ENCODE measurements at places on chromosomes 2 and 18.

GRCh38 chr2:182672466-182673165, 43.4 kb upstream of the DNAJC10 start:
- DNase-seq: peak; percentile 70

DNA sequence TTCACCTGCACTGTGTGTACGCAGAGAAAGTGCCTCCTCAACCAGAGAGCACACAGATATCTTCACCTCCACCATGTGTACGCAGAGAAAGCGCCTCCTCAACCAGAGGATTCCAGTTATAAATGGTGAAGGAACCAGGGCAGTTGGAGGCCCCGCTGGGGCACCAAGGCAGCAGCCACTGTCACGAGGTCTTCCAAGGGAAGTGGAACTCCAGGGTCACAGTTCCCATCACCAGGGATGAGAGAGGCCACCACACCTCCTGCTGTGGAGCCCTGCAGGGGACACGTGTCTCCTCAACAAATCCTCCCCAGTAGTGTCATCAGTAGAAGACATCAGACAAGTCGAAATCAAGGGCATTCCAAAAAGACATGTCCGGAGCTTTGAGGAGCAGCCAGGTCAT, 28.2 kb upstream of the NFATC1 start:
- no peak for DNase-seq

DNA sequence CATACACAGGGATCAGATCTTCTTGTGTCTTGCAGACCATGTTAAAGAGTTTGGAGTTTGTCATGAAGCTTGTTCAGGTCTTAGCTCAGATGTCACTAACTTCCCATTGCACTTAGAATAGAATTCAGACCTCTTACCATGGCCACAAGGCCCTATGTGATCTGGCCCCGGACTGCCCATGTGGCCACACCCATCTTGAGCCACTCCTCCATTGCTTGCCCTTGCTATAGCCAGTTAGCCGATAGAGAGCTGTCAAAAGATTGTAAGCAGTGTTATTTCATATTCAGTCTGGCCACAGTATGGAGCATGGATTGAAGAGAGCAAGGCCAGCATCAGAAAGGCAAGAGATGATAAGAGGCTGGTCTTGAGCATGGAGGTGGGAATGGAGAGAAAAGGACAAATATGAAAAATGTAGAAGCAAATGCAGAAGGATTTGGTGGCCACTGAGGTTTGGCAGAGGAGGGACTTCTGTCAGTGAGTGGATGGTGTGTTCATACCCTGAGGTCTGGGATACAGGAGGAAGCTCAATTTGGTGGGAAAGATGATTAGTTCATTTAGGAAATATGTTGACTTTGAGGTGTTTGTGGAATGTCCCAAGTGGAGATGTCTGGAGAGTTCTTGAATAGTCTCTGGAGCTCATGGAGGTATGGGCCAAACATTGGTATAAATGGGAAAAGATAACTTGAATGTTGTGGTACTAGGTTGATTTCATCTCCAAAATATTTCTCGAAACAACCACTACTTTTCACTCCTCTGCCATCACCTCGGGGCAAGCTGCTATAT, 10.6 kb downstream of the DGUOK start:
- DNase-seq: peak; percentile 58

DNA sequence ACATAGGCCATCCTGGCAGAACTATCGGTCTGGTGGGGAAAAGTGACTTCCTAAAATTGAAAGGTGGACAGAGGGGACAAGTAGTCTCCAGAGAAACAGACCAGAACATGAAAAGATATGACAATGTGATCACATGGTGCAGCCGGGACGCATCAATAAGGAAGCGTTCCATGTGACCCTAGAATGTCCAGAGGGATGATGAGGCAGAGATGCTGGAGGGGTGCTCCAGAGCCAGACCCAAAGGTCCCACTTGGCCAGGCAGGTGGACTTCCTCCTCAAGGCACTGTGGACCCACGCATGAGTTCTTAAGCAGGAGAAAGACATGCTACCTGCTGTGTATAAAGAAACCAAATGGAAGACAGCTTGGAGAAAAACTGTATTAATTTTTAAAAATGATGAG, 50.2 kb downstream of the CDH2 start:
- DNase-seq: no peak

DNA sequence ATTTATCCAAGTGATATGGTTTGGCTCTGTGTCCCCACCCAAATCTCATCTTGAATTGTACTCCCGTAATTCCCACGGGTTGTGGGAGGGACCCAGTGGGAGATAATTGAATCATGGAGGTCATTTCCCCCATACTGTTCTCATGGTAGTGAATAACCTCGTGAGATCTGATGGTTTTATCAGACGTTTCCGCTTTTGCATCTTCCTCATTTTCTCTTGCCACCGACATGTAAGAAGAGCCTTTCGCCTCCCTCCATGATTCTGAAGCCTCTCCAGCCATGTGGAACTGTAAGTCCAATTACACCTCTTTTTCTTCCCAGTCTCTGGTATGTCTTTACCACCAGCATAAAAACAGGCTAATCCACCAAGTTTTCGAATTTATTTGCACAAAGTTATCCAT, 20.3 kb upstream of the CHST10 start:
- DNase-seq: no peak

DNA sequence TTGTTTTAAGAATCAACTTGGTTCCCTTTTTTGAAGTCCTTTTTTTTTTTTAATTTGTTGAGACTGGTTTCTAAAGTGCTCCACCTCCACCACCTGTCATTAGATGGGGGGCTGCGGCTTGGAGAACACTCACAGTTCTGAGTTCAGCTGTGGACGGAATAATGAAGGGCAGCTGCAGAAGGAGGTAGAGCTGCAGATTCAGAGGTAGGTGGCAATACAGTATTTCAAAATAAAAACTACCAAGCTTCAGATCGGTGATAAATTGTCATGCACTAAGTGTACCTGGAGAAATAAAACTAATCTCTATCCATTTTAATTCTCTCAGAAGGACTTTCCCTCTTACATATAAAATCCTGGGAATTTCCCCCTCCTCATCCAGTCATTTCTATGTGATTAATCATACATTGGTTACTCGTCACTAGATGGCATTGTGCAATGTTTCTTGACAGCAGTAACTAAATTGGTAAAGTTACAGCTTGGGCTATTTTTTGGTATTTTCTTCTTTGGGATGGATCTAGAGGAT, 81.1 kb upstream of the SLC39A10 start:
- peak; percentile 90 for DNase-seq

DNA sequence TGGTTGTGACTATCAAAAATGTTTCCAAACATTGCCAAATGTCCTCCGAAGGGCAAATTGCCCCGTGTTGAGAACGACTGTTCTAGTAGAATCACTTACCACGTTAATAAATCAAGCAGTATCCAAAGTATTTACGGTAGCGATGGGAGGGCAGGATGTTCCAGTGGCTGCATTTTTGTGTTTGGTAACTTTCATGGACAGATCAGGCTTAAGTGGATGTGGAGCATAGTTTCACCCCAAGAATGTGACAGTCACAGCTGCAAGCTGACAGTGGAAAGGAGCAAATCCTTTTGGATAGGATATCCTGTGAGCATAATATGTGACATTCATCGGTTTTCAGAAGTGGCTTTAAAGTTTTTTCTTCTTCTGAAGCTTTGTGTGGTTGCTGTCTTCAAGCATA, 46.3 kb upstream of the DARS1 start:
- no peak for DNase-seq

- DNase-seq: no peak
Measured at GRCh38 chr2:10741139-10741538, 19.7 kb downstream of the ATP6V1C2 start.

DNA sequence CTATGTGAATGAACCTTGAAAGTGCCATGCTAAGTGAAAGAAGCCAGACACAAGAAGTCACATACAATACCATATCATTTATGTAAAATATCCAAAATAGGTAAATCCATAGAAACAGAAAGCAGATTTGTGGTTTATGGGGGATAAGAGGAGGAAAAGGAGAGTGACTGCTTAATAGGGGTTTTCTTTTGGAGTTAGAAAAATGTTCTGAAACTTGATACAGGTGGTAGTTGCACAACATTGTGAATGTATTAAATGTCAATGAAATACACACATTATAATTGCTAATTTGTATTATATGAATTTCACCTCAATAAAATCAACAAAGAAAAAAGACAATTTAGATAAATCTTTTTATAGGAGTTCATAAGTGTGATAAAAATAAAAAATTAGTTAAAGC, 37.1 kb downstream of the MEMO1 start:
- no peak for DNase-seq

DNA sequence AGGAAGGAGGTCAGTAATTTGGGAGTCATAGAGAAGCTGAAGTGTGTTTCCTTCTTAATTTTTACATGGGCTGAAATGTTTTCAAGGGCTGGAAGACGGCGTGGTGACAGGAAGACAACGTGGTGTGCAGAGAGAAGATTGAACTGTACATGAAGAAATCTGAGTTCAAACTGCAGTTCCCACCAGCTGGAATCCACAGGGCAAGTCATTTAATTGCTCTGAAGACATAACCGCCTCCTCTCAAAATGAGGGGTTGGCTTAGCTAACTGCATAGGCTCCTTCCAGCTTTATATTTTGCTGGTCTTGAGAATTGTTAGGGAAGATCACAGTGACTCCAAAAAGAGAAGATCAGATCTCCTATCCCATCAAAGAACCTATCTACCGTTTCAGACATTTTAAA, 103.9 kb downstream of the SLC8A1 start:
- no peak for DNase-seq

DNA sequence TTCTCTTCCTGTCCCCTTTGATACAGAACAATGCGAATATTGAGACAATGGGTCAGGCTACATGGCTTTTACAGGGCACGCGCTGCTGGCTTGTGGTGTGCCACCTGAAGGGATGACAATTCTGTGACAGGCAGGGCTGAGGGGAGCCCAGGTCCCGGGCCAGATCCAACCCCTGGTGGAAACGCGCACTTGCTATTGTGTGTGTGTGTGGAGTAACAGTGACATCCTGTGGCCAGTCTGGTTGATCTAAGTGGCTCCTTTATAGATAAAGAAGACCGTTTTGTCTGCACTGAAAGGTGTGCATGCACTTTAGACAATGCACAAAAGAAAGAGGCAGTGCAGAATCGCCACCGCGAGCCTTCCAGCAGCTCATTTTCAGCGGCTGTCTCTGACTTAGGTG, 273.6 kb downstream of the HRH4 start:
- DNase-seq: no peak

DNA sequence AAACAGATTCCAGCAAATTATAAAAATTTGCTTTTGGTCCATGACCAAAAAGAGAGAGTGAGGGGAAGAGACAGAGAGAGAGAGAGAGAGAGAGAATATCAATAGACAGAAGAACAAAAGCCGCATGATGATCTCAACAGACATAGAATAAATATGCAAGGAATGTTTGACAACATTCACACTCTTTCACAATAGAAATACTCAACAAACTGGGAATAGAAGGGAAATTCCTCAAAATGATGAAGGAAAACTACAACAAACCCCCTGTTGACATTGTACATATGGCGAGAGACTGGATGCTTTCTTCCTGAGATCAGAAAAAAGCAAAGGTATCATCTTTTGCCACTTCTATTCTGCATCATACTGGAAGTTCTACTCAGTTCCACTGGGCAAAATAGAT, 309.7 kb downstream of the RAD51AP2 start:
- peak; percentile 59 for DNase-seq

GRCh38 chr2:25617948-25618646, 55.3 kb downstream of the DTNB start:
- DNase-seq: peak; percentile 94

- DNase-seq: no peak
Measured at GRCh38 chr18:79615586-79615985, 64.0 kb upstream of the CTDP1 start.

DNA sequence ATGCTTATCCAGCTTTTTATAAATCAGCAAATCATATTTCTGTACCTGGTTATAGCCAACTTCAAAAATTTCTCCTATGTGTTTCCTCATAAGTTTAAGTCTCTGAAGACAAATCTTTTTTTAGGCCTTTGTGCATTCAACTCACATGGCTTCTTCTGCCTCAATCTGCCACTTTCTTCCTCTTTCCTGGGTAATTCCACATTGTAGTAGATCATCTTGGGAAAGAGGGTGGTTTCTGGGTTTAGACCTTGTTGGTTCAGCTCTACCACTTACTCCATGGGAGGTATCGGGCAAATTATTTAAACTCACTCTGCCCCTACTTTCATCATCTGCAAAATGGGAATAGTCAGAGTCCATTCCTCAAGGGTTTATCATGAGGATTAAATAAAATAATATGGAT, 707.0 kb upstream of the ZEB2 start:
- DNase-seq: no peak

DNA sequence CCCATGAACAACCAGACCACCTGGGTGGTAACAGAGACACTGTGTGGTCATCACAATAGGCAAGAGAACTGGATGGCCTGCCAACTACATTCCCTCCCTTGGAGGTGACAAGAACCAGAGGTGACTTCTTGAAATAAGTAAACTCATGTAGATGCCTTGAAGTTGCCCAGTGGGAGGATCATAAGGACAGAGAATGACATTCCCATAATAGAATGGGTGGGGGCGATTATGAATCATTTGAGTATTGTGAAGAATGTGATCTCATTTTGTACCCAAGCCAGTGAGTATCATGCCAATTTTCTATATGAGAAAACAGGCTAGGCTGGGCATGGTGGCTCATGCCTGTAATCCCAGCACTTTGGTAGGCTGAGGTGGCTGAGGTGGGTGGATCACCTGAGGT, 211.4 kb upstream of the GYPC start:
- DNase-seq: no peak

- no peak for DNase-seq
Measured at GRCh38 chr2:69465513-69466456, 28.6 kb upstream of the NFU1 start.

DNA sequence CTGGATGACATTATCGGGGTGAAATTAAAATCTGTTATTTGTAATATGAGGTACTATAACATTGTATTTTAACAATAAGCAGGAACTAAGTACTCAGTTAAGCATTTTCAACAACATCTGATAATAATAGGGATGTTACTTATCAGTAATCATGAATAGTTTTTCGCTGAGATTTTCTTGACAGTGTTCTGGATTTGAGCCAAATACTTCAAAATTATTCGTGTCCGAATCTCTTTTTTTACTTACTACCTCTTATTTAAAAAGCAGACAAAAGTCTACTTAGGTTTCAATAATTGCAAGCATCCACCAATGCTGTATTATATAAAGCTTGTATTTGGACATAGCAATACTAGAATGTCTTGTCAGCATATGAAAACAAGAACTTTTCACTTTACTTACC, 6.4 kb upstream of the ANKRD12 start:
- no peak for DNase-seq

- no peak for DNase-seq
Measured at GRCh38 chr18:12904012-12904516, 20.0 kb upstream of the PTPN2 start.

DNA sequence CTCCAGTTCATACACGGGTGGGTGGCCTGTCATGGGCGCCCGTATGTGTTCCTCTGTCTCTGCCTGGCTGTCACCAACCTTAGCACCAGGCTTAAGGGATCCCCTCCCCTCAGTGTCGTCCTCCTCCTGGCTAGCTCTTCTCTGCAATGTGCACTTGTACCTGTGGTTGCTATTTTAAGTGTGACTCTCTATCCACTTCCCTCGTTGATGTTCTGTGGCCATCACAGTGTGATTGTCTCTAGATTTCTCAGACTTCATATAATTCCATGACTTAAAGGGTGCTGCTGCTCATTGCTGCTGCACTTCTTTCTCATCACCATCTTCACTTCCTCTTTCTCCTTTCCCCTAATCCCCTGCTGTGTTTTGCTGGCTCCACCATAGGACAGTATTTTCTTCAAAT, 143.4 kb downstream of the EML6 start:
- no peak for DNase-seq

Data from fibroblast of skin of back (primary cell).